Chondrocyte (in vitro differentiated cells): ENCODE measurements at places on chromosomes 11 and 22.

DNA sequence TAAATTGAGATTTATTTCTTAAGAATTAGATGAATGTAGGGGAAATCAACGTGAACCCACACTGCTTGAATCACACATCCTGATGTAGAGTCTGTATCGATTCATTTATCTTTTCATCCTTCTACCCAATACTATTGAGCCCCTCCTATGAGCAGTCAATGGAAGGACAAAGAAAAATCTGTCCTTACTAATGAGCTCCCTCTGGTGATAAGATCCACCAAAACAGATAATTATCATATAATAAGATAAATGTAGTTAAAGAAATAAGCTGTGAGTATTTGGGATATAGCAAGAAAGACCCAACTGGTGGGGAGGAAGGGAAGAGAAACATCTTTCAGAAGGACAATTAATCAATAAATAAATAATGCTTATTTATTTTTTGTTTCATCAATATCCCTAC, 385.1 kb upstream of the CCDC90B start:
- DNase-seq, result no peak

DNA sequence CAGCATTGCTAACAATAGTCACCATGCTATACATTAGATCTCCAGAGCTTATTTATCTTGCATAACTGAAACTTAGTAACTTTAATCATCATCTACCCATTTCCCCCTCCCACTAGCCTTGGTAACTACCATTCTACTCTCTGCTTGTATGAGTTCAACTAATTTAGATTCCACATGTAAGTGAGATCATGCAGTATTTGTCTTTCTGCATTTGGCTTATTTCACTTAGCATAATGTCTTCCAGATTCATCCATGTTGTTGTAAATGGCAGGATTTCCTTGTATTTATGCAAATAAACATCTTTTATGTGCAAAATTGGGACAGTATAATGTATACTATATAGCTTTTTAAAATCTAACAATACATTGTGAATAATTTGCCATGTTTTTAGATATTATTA, 66.0 kb upstream of the ZBED5 start:
- no peak for DNase-seq

DNA sequence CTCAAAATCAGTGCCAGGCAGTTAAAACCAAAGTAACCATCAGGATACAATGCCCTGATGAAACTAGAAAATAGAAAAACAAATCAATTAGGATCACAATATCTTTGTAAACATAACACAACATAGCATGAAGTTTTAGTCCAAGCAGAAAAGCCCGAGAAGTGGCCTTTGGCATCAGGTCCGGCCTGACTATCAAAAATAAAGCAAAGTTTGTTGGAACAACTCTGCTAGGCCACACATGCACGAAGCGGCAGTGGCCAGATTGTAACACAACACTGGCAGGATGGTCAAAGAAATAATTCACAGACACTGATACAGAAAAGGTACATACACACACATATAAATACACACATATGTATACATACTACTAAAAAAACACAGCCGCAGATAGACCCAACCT, 26.9 kb downstream of the CDON start:
- DNase-seq, result no peak

DNA sequence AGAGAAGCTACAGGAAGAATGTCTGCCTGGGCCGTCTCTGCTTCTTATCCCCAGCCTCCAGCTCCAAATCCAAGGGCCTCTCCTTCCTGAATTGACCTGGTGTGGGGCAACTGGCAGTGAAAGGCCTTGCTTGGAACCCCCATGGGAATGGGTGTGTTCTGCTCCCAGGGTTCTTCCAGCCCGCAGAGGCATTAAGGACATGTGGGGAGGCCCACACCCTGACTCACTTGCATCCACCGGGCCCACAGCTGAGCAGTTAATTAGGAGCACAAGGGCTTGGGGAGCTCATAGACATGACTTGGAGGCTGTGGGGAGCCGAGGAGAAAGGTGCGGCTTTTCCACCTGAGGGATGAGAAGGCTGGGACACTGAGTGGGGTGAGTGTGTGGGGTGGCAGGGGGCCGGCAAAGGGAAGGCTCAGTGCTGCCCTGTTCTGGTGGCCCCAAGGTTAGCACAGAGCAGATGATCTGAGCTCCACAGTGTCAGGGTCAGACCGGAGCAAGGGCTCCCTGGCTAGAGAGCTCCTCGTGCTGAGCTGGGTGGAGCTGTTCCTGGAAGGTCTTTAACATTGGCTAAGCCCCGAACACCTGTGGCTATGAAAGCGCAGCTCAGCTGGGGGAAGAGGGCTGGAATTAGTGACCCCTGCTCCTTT, 64.5 kb upstream of the NECTIN1 start:
- DNase-seq, result peak; percentile 58

DNA sequence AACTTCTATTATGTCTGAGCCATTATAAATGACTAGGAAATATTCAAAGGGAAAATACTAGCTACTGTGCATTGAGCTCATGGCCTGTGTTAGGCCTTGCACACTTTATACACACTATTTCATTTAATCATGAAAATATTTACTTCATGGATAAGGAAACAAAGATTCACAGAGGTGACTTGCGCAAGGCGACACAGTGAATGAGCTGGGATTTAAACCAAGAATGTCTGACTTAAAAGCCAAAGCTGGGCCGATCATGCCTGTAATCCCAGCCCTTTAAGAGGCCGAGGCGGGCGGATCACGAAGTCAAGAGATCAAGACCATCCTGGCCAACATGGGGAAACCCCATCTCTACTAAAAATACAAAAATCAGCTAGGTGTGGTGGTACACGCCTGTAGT, 231.5 kb downstream of the MIAT start:
- DNase-seq, result no peak
